ENCODE measurements at places on chromosomes 5 and 9.

GRCh38 chr5:96844481-96844990 lies 31.8 kb upstream of the ERAP2 start:
- no peak for DNase-seq

DNA sequence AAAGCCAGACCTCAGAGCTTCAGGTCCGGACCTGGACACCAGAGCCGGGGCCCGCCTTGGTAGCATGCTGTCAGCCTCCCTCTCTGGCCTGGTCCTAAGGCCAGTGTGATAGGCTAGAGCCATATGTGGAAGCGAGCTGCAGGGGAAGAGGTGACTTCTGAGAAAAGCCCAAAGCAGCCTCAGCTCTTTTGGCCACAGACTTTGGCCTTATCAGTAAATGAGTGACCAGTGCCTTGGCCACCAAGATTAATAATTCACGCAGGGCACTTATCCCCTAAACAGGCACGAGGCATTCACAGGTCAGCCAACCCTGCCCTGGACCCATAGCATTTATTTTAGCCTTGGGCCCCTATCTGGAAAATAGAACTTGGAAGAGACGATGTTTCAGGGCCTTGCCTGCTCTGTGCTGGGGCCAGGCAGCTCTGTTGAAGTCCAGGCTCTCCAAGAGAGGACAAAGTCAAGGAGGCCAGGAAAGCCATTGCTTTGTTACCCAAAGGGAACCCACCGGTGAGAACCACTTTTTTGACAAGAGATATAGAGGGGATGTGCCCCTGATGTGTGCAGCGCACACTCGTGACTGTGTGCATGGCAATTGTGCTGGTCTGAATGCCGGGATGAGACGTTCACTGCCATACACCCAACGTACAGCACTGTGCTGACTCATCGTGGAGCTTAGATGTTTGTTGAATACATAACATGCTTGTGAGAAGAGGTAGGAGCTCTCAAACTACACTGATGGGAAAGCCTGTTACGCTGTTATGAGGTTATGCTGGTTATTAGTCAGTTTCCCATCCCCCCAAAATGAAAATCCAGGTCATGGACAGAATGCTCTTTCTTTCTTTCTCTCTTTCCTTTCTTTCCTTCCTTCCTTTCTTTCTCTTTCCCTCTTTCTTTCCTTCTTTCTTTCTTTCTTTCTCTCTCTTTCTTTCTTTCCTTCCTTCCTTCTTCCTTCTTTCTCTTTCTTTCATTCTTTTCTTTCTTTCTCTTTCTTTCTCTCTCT lies 5.0 kb upstream of the SLC34A1 start:
- no peak for DNase-seq

- no peak for DNase-seq
These were observed 41.5 kb downstream of the WNK2 start for GRCh38 chr9:93225417-93225816.

DNA sequence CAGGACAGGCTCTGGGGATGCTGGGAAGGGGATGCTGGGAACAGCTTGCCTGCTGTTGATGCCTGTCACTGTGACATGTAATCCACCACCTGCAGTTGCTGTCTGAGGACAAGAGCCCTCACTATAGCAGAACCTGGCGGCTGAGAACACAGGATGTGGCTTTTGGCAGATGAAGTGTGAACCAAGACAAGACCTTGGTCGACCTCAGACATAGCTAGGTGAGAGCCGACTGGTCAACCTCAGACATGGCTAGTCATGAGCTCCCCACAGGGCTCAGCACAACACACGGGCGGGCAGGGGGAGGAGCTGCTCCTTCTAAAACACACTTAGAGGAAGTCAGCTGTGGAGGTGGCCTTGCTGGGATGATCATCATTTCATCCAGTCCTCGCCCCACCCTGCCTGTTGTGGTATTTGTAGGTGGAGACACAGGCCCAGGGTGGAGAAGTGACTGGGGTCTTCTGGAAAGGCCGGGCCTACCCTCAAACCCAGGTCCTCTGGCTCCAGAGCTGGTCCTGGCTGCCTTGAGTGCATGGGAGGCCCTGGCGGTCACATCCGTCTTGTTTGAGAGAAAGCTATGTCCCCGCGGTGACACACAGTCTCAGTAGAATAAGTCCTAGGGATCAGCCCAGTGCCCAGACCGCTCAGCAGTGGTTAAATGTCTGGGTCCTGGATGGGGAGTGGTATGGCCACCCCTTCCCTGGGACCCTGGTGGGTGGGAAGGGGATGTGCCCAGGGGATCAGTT lies 6.1 kb downstream of the SUSD3 start:
- no peak for DNase-seq

Measured in kidney glomerular epithelial cell (primary cell).